GM23338 (cell line): ENCODE measurements at places on chromosomes 6 and 20.

GRCh38 chr6:74177506-74177905, 481.5 kb downstream of the CD109 start:
- no peaks in the 10 kb centered on the region for H3K27me3 ChIP-seq
- H3K36me3 ChIP-seq, result no peaks in the 10 kb centered on the region
- no peaks in the 10 kb centered on the region for H3K4me1 ChIP-seq

- peak overlapping the region; percentile 91 for H3K4me3 ChIP-seq
- DNase-seq, result peak; percentile 75
- peaks cover 4% of the 10 kb centered on the region; the same call in 1 of the 2 replicates for H3K27me3 ChIP-seq
- H3K27ac ChIP-seq, result no peak overlapping the region
- H3K4me1 ChIP-seq, result peaks cover 51% of the 10 kb centered on the region
These were observed 923 bp downstream of the GMDS start for GRCh38 chr6:2244261-2245102.

GRCh38 chr20:48823960-48824498, 3.8 kb downstream of the PREX1 start:
- H3K27me3 ChIP-seq, result peaks cover 48% of the 10 kb centered on the region
- peaks cover 24% of the 10 kb centered on the region for H3K4me1 ChIP-seq
- H3K4me3 ChIP-seq, result no peak overlapping the region
- DNase-seq, result no peak
- H3K36me3 ChIP-seq, result no peaks in the 10 kb centered on the region

- H3K4me3 ChIP-seq, result peak overlapping the region; percentile 78
- H3K27ac ChIP-seq, result peak overlapping the region; percentile 52
- no peaks in the 10 kb centered on the region for H3K27me3 ChIP-seq
- H3K4me1 ChIP-seq, result peaks cover 19% of the 10 kb centered on the region
These were observed 1.1 kb upstream of the NECAB3 start for GRCh38 chr20:33675136-33675959.

- peak overlapping the region; percentile 91 for H3K27ac ChIP-seq
- peak; percentile 69 for DNase-seq
- peak overlapping the region; percentile 98 for H3K4me3 ChIP-seq
- H3K36me3 ChIP-seq, result no peaks in the 10 kb centered on the region
- peaks cover 23% of the 10 kb centered on the region for H3K27me3 ChIP-seq
These were observed 1.3 kb upstream of the LRRC1 start for GRCh38 chr6:53793318-53794136.

DNA sequence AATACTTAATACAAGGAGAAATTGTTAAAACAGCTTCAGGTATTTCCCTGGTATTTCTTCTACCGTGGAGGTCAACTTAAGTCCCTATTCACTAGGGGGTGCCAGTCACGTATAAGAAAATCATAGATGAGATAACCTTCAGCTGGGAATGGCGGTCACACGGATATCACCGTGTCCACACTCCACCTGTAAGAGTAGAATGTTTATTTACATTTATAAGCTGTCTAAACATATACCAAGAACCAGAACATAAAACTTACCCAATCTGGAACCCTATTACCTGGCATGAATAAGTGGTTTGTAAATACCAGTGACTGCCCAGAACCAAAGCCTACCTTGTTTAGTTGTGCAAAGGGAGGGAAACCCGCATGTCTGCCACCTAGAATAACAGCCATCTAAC, 1.9 kb upstream of the ELOVL4 start:
- peaks cover 22% of the 10 kb centered on the region for H3K4me1 ChIP-seq
- H3K36me3 ChIP-seq, result no peaks in the 10 kb centered on the region
- no peaks in the 10 kb centered on the region for H3K27me3 ChIP-seq

DNA sequence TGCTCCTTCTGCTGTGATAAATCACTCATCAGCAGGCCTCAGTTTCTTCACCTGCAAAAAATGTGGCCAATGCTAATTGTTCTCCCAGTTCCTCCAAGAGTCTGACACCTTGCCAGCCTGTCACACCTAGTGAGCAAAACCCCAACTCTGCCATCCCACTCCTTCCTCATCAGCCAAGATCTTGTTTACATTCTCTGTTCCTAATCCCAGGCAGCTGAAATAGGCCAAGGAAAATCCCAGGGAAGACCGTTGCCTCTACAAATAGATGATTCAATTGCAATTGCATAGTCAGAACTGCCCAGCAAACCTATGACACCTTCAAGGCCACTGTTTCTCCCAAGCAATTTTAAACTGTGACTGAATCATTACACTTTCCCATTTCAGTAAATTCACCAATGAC, 78.7 kb downstream of the GMDS start:
- peaks cover 5% of the 10 kb centered on the region; the same call in 1 of the 2 replicates for H3K36me3 ChIP-seq
- no peak overlapping the region for H3K27ac ChIP-seq
- H3K27me3 ChIP-seq, result no peaks in the 10 kb centered on the region
- no peak overlapping the region for H3K4me3 ChIP-seq
- no peak for DNase-seq
- H3K4me1 ChIP-seq, result peaks cover 12% of the 10 kb centered on the region; the same call in 1 of the 2 replicates

GRCh38 chr20:38208523-38208922, 43.5 kb upstream of the TGM2 start:
- no peak overlapping the region for H3K27ac ChIP-seq
- no peak for DNase-seq
- no peak overlapping the region for H3K4me3 ChIP-seq
- H3K27me3 ChIP-seq, result no peaks in the 10 kb centered on the region

GRCh38 chr6:31158863-31159855, 770 bp downstream of the TCF19 start:
- 0 out of 2 replicates have a peak, but pooled peaks cover 2% of the 10 kb centered on the region for H3K27me3 ChIP-seq
- H3K36me3 ChIP-seq, result peaks cover 14% of the 10 kb centered on the region
- H3K27ac ChIP-seq, result peak overlapping the region; percentile 79; the same call in 1 of the 2 replicates
- peak; percentile 82 for DNase-seq
- H3K4me3 ChIP-seq, result peak overlapping the region; percentile 75

GRCh38 chr20:8470156-8470555, 338.1 kb downstream of the PLCB1 start:
- H3K36me3 ChIP-seq, result no peaks in the 10 kb centered on the region
- H3K27me3 ChIP-seq, result no peaks in the 10 kb centered on the region
- no peak overlapping the region for H3K4me3 ChIP-seq
- DNase-seq, result no peak
- peaks cover 12% of the 10 kb centered on the region for H3K4me1 ChIP-seq
- H3K27ac ChIP-seq, result no peak overlapping the region

DNA sequence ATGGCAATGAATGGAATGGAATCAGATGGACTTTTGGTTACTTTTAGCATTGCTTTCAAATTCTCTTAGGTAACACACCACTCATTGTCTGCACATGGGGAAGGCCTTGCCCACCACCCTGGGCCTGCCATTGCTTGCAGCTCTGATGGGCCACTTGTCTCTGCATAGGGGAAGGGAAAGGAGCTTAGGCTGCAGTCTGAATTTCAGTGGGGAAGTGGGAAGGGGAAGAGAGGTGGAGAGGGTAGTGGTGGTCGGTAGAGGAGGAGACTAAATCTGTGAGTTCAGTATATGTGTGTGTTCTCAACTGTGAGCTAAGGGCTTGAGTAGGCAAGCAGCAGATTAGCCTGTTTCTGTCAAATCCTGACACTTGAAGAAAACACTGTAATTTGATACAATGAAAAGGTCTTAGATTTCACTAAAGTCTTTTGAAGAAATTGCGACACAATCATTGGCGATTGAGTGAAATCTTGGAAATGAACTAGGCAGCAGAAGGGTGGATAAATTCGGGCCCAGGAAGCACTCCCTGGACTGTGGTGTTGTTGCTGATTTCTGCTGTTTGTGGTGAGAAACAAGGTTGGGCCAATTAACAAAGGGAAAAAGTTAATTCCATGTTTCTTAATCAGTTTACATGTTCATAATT, 80.6 kb downstream of the OTOR start:
- H3K27me3 ChIP-seq, result no peaks in the 10 kb centered on the region
- H3K4me1 ChIP-seq, result no peaks in the 10 kb centered on the region
- H3K4me3 ChIP-seq, result no peak overlapping the region
- no peak overlapping the region for H3K27ac ChIP-seq
- no peaks in the 10 kb centered on the region for H3K36me3 ChIP-seq

GRCh38 chr20:32830437-32830836, 10.7 kb downstream of the MAPRE1 start:
- H3K4me1 ChIP-seq, result peaks cover 4% of the 10 kb centered on the region; the same call in 1 of the 2 replicates
- H3K27ac ChIP-seq, result no peak overlapping the region
- H3K4me3 ChIP-seq, result no peak overlapping the region
- H3K27me3 ChIP-seq, result no peaks in the 10 kb centered on the region

GRCh38 chr20:44540834-44541233, 19.0 kb upstream of the SERINC3 start:
- H3K27me3 ChIP-seq, result no peaks in the 10 kb centered on the region
- peak; percentile 39 for DNase-seq
- no peak overlapping the region for H3K27ac ChIP-seq
- no peaks in the 10 kb centered on the region for H3K36me3 ChIP-seq
- H3K4me3 ChIP-seq, result no peak overlapping the region

GRCh38 chr6:301929-302705, 9.8 kb downstream of the DUSP22 start:
- DNase-seq, result no peak
- H3K27ac ChIP-seq, result no peak overlapping the region
- no peaks in the 10 kb centered on the region for H3K27me3 ChIP-seq
- peaks cover 13% of the 10 kb centered on the region for H3K4me1 ChIP-seq
- peaks cover 14% of the 10 kb centered on the region; the same call in 1 of the 2 replicates for H3K36me3 ChIP-seq

- DNase-seq, result no peak
- H3K4me1 ChIP-seq, result peaks cover 25% of the 10 kb centered on the region
- no peak overlapping the region for H3K4me3 ChIP-seq
- H3K27me3 ChIP-seq, result peaks cover 35% of the 10 kb centered on the region
- no peaks in the 10 kb centered on the region for H3K36me3 ChIP-seq
- H3K27ac ChIP-seq, result no peak overlapping the region
These were observed 2.5 kb upstream of the PRDM1 start for GRCh38 chr6:106083618-106084017.

DNA sequence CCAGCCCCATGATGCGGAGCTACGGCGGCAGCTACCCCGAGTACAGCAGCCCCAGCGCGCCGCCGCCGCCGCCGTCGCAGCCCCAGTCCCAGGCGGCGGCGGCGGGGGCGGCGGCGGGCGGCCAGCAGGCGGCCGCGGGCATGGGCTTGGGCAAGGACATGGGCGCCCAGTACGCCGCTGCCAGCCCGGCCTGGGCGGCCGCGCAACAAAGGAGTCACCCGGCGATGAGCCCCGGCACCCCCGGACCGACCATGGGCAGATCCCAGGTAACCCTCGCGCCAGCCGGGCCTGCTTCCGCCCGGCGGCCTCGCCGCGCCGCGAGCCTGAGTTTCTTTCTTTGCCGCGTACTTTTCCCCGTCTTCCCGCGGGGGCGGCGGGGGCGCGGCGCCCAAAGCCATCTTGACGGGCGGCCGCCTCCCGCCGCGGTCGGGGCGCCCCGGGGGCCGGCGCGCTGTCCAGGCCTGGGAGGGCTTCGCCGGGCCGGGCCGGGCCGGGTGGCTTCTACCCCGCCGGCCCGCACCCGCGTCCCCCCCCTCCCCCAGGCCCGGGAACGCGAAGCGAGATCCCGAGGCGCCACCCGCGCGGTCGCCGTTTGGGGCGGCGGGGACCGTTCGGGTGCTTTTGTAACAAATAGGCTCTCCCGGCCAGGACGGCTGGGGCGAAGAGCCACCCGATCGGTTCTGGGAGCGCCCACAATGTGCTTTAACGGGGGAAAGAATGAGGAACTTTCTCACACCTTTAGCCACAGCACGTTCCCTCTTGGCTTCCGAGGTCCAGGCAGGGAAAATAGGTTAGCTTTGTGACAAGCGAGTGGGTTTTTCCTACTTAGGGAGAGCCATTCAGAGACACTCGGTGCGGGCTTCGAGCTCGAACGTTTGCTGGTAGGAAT, 2.3 kb downstream of the ARID1B start:
- peak overlapping the region; percentile 73 for H3K4me3 ChIP-seq
- peaks cover 61% of the 10 kb centered on the region for H3K4me1 ChIP-seq
- peak overlapping the region; percentile 2; the same call in 1 of the 2 replicates for H3K27ac ChIP-seq
- H3K36me3 ChIP-seq, result no peaks in the 10 kb centered on the region
- H3K27me3 ChIP-seq, result no peaks in the 10 kb centered on the region
- DNase-seq, result peak; percentile 50

DNA sequence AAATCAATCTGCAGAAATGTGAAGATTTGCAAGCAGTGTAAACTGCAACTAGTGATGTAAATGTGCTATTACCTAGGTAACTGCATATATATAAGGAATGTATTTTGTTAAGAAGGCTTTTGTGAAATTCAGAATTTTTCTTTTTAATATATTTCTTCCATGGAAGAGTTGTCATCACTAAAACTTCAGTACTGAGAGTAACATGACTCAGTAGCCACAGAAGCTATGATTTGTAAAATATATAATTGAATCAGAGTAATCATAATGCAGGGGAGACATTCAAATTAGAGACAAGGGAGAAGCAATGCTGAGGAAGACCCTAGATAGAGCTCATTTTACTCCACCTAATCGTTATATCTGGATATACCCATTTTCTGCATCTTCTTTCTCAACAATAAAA, 141.7 kb downstream of the ADGRG6 start:
- no peaks in the 10 kb centered on the region for H3K27me3 ChIP-seq
- no peak for DNase-seq
- peaks cover 26% of the 10 kb centered on the region for H3K4me1 ChIP-seq

GRCh38 chr20:10720565-10720964, 46.8 kb upstream of the JAG1 start:
- no peak overlapping the region for H3K27ac ChIP-seq
- no peak overlapping the region for H3K4me3 ChIP-seq
- no peak for DNase-seq
- peaks cover 32% of the 10 kb centered on the region for H3K4me1 ChIP-seq
- H3K36me3 ChIP-seq, result no peaks in the 10 kb centered on the region
- no peaks in the 10 kb centered on the region for H3K27me3 ChIP-seq

DNA sequence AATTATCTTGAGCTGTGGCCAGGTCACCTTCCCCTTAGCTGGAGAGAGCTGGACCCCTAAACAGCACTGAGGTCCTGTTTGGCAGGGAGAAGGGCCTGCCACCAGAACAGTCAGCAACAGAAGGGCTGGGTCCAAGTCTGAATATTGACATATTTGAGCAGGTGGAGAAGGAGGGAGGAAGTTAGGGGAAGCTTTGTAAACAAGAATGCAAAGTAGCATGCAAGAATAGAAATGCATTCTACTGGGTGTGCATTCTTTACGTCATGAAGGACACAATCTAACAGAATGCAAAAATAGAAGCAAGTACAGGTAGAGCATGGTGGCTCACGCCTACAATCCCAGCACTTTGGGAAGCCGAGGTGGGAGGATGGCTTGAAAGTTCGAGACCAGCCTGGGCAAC, 100.5 kb downstream of the QRSL1 start:
- no peak for DNase-seq
- H3K4me1 ChIP-seq, result peaks cover 4% of the 10 kb centered on the region; the same call in 1 of the 2 replicates
- H3K36me3 ChIP-seq, result no peaks in the 10 kb centered on the region
- no peak overlapping the region for H3K4me3 ChIP-seq
- H3K27me3 ChIP-seq, result no peaks in the 10 kb centered on the region

GRCh38 chr20:45176526-45177267, 2.0 kb downstream of the PI3 start:
- H3K36me3 ChIP-seq, result no peaks in the 10 kb centered on the region
- no peak overlapping the region for H3K4me3 ChIP-seq
- H3K27me3 ChIP-seq, result no peaks in the 10 kb centered on the region
- DNase-seq, result no peak

- H3K4me3 ChIP-seq, result 0 out of 2 replicates have a peak overlapping the region, but pooled peaks have one; percentile 23
- peak overlapping the region; percentile 86 for H3K27ac ChIP-seq
- DNase-seq, result peak; percentile 67
- no peaks in the 10 kb centered on the region for H3K36me3 ChIP-seq
- peaks cover 58% of the 10 kb centered on the region for H3K4me1 ChIP-seq
These were observed 93.0 kb downstream of the TCP11 start for GRCh38 chr6:35048031-35048613.

- no peaks in the 10 kb centered on the region for H3K36me3 ChIP-seq
- peaks cover 94% of the 10 kb centered on the region for H3K27me3 ChIP-seq
- no peak overlapping the region for H3K27ac ChIP-seq
- peak overlapping the region; percentile 50 for H3K4me3 ChIP-seq
These were observed 963 bp downstream of the FOXF2 start for GRCh38 chr6:1390133-1390945.
